ENCODE measurements at places on chromosomes 4 and X.

DNA sequence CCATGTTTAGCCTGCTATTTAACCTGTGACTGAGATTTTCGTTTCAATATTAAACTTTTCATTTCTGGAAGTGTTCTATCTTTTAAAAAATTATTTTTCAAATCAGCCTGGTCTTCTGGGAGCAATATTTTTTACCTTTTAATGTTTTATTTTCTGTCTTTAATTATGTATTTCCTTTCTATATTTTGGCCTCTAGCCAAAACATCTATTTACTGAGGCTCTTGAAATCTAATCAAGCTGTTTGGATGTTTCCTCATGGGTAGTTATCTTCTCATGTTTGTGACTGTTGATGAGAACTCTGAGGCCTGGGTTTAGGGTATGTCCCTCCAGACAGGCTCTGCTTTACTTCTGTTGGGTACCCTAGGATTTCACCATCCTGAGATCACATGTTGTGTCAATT is 10.3 kb upstream of the SLC10A4 start:
- no peak for DNase-seq

GRCh38 chr4:158172261-158173258 is at the start of gene GASK1B:
TSS of gene GASK1B (minus strand) at chr4:158173025. CDS start at chr4:158171375, 1,650 bp downstream.
- DNase-seq = peak; percentile 38

GRCh38 chr4:99652596-99653436 is 4.8 kb downstream of the C4orf54 start:
- no peak for DNase-seq

GRCh38 chr4:140928880-140929279 is 172.7 kb upstream of the TBC1D9 start:
- no peak for DNase-seq

DNA sequence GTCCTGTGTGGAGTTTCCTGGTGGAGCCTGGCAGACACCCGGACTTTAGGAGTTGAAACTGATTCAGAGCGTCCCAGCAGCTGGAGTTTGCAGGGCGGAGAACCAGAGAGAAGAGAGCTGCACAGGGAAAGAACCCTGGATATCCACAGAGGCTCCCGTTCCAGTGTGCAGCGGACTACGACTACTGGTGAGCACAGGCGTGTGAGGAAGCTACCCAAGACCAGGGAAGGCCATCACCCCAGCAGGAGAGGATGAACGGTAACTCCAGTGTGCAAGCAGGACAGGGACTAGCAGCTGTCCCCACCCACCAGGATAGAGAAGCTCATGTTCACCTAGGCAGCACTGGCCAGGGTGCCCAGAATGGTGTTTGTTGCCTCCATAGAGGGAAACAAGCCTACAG is 2.3 kb downstream of the LAGE3 start:
- DNase-seq = no peak

DNA sequence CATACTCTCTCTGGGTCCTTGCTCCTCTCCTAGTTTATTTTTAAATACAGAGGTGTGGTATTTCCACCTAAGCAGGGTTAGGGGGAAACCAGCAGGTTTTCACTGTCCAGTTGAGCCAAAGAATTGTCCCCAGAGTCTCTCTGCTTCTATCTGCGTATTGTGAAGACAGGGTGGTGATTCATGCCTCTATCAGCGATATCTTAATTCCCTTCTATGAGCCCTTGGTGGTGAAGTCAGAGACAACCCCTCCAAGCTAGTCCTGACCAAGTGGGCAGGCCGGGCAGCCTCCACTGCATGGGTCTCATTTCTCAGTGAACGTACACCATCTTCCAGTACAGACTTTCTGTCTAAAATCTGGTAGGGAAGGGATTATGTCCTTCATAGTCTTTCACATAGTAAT is 100.5 kb upstream of the GPR34 start:
- no peak for DNase-seq

GRCh38 chr4:112516471-112517066 is 589 bp upstream of the NEUROG2 start:
- DNase-seq = no peak

DNA sequence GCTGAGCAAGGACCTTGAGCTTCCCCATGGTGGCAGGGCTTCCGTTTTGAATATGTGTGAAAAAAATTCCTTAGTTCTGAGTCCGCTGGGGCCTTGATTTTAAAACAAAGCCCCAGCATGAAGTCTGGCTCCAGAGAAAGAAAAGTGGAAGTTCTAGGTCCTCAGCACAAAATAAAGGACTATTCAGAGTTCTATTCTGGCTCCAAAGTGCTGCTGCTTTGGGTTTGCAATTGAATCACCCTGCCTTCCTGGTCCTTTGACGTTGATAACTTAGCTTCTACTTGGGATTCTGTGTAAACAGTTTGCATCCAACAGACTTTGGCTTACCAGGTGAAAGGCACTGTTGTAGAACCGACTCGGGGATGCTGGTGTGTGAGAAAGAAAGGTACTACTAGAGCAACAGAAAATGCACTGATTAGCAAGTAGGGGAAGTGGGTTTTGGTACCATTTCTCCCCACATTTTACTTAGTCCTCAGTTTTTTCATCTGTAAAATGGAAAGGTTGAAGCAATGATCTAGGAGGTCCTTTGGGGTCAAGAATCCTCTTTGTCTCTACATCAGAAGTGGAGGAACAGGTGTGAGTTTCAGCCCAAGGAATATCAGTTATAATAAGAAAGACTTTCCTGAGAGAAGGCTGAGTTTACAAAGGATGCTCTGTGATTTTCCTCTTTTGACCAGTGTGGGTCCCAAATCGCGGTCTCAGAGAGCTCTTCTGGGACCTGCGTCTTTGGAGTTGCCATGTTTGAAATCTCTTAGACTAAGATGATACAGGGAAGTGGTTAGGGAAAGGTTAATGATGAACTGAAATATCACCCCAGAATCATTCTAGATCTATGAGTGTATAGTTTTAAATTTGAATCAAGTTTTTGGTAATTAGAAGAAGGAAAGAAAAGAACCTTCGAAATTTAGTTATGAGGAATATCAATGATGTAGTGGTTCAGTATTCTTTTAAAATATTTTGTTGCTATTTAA is 28.2 kb downstream of the IGFBP7 start:
- no peak for DNase-seq

DNA sequence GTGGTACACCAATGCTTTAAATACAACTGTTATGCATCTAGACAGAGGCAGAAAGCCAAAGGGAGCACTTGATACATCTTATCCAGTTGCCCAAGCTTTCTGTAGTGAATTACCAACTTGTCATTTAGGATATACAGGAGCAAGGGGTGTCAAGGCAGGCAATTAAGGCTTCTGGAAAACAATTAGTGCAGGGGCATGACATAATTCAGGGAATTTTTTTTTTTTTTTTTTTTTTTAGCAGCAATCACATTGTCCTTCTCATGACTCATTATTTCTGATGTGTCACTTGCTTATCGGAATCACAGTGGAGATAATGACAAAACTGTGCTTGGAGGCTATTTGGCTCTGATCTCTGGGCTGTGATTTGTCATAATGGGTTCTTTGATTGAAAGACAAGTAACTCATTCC is 259.5 kb downstream of the ARHGAP24 start:
- no peak for DNase-seq

GRCh38 chr4:6195602-6196319 is 4.6 kb downstream of the JAKMIP1 start:
- no peak for DNase-seq

DNA sequence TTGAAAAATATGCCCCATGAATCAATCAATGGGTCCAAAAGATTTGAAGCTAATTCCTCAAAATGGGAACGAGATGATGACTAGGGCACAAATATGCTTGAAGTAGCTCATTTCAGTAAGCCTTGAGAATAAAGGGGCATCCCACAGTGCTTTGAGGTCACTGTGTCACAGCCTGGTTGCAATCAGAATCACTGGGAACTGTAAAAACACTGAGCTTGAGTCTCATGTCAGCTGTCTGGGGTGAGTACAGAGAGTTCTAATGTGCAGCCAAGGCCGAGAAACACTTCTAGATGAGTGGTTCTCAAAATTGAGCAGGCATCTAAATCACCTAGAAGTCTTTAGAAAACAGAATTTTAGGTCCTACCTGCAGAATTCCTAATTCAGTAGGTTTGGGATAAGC is 120.5 kb upstream of the EGFL6 start:
- no peak for DNase-seq

DNA sequence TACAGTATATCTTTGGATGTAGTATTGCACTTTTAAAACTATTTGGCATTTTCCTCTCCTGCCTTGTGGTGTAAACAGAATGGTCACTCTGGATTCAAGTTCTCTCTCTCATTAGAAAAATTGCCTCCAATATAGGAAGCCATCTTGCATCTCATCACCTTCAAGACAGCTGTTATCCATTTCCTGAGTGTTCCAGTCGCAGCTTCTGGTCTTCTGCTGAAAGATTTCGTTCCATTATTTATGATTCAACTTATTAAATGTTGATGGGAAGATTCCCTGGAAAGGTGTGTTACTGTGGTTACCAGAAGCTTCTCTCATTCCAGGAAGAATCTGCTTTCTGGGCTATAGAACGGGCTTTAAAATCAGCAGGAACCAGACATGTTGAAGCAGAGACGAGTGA is 568.3 kb upstream of the SLIT2 start:
- no peak for DNase-seq

DNA sequence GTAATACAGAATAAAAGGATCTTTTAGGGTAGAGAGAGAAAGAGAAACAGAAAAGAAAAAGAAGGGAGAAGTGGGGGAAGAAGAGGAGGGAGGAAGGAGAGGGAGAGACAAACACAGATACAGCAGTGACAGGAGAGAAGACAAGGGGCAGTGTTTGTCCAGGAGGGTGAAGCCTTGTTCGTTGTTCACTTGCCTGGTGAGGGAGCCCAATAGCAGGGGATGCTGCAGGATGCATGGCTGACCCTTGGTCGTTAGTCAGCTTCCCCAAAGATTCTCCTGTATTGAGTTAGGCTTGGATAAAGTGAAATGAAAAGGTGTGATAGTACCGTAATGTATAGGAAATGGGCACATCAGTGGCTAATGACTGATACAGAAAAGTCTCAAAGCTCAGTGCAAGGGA is 403.7 kb downstream of the IL15 start:
- DNase-seq = no peak

DNA sequence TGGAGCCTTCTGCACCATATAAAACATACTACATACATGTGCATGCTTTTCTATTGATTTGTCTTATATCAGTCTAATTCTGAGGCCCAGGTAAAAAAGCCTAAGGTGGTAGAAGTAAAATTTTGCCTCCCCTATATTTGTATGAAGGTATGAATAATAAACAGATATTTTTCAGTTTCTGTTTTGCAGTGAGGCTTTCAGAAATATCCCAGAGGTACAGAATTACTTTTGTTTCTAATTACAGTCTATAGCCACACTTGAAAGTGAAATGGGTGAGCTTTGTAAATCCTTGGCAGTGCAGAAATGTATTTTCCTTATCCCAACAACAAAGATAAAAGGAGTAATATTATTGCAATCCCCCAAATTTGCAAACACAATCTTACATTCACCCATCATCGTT is 59.5 kb downstream of the DDX60 start:
- DNase-seq = no peak

GRCh38 chr4:72663828-72664227 is 94.8 kb upstream of the ADAMTS3 start:
- DNase-seq = no peak

GRCh38 chrX:110732266-110732665 is 63.4 kb downstream of the CHRDL1 start:
- DNase-seq = no peak

- no peak for DNase-seq
Observed at GRCh38 chrX:42567268-42567667, 210.7 kb downstream of the PPP1R2C start.

DNA sequence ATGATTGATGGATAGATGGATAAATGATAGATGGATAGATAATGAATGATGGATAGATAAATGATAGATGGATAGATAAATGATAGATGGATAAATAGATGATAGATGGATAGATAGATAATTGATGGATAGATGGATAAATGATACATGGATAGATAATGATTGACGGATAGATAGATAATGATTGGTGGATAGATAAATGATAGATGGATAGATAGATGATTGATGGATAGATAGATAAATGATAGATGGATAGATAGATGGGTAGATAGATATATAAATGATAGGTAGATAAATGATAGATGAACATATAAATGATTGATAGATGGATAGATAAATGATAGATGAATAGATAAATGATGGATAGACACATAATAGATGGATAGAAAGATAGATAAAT is 49.5 kb upstream of the SHOX start:
- no peak for DNase-seq

DNA sequence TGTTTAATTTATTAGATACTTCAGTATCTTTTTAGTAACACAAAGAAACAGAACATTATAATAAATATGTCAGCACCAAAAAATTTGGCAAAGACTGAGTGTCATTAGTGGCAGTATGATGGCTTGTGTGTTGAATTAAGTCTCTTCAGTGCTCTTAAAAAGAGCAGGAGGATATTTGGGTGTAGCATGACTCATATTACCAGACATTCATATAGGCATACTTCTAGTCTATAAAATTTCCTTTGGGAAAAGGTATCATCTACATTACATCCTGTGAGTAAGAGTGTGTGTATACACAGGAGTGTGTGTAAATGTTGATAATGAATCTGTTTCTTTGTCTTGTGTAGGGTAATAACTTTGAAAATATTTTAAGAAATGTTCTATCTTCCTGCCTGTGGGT is 135.7 kb downstream of the CNKSR2 start:
- DNase-seq = no peak

DNA sequence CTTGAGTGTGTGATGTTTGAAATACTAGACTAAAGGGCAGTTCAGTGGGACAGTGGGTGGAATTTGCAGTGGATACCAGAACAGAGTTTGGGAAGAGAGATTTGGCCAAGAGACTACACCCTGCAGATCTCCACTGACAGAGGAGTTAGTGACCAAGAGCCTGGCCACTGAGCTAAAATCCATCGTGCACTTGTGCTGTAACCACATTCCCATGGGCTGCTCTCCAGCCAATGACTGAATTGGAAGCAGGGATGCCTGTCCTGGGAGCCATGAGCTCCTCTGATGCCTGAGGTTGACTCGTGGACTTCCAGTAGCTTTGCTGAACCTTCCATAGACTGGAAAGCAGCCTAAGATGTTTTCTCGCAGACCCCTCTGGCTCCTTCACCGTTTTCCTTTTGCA is 296.1 kb downstream of the TRIML1 start:
- DNase-seq = no peak

- DNase-seq = peak; percentile 92
Observed at GRCh38 chr4:128228845-128229795, 58.5 kb downstream of the PGRMC2 start.

- DNase-seq = no peak
Observed at GRCh38 chr4:36303426-36304137, 22.2 kb downstream of the DTHD1 start.

DNA sequence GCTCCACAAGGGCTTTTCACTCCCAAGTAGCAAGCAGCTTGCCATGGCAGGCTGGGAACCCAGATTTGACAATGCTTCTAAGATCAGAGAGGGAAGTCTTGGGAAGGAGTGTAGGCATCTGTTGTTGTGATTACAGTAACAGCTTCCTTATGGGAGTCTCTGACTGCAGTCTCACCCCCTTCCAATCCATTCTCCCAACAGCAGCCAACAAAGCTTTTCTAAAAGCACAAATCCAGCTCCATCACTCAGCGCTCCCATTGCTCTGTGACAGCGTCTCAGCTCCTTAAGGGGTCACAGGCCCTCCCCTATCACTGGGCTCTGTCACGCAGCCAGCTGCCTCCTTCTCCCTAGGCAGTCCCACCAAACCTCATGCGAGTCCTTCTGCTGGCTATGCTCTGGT is 7.1 kb downstream of the IGFBP7 start:
- no peak for DNase-seq

- no peak for DNase-seq
Observed at GRCh38 chrX:1336331-1336943, at the start of gene IL3RA. TSS of gene IL3RA (plus strand) at chrX:1336785. CDS start at chrX:1341766, 4,981 bp downstream.

All from G401 (cell line).